ENCODE measurements at places on chromosomes 5 and 9.

GRCh38 chr5:134125039-134126015 lies 10.8 kb downstream of the TCF7 start:
- peak; percentile 72 for DNase-seq

DNA sequence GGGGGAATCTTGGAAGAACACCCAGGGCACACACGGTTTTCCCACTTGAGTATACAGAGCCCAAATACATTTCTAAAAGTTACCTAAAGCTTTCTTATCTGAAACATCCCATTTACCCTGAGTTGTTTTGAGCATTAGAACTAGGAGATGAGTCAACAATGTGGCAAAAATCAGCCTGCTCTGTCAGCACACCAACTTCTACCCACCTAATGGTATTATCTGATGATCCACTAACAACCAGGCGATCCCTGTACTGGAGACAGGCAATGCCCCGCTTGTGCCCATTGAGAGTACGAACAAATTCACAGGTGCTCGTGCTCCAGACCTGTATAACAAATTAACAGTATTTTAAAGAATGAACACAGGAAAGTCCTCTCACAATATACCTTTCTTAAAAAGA lies 87.0 kb downstream of the SMIM23 start:
- DNase-seq, result no peak

DNA sequence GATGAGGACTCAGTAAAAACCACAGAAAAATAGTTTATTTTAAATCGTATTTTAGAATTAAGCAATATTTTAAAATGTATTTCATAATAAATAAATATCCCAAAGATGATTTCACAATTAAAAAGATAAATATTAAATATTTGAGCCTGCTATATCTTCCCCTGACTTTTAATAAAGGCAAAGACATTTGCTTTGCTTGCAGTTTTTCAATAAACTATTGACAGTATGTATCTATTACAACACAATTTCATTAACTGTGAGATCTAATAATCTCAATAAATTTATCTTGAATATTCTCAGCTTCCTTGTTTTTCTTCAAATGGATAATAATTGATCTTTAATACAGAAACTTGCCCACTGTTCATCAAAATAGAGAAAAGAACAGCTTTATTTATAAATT lies 186.2 kb upstream of the TARS1 start:
- no peak for DNase-seq

- peak; percentile 3 for DNase-seq
These were observed 207.9 kb upstream of the EFNA5 start for GRCh38 chr5:107878661-107879060.

DNA sequence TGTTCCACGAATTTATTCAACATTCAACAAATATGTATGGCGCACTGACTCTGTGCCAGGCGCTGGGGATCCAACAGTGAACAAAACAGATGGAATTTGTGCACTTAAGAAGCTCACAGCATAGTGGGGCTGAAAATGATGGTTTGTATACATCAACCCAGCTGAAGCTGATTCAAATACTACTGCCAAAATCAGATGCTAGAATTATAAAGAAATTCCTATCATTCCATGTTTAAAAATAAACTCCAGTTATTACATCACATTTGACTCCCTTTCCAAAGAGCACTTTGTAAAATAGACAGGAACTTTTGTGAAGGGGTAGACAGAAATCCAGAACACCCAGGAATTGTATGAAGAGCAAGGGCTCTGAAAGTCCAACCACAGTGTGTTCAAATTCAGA lies 54.1 kb downstream of the ZNF608 start:
- DNase-seq, result no peak

- DNase-seq, result no peak
These were observed 54.0 kb upstream of the FGF10 start for GRCh38 chr5:44443172-44443571.

DNA sequence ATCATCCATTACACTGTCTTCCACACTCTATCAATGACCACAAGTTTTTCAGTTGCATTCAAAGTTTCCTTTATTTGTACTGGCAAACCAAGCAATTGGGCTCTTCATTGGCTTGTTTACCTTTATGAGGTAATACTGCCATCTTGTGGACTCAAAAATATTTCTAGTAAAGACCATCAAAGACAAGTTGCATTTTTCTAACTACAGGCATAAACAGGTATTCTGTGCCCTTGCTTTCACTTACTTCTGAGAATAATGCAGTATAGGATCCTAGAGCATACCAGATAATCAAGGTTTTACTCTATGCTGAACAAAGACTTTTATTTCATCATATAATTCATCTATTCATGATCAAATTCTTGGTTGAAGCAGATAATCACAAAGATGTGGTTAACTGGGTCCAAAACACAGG lies 173.7 kb upstream of the POU5F2 start:
- DNase-seq, result no peak

All from C1 segment of cervical spinal cord (tissue), 14 donors.